Glutamatergic neuron (in vitro differentiated cells): ENCODE measurements at places on chromosomes 6 and 20. TPM values are rescaled to one million over a fixed set of nuclear protein-coding genes. Genes with fewer than 3 reads are reported as not detected.
A peak's percentile ranks its signal among the peaks of the same experiment; 100 is the strongest.

DNA sequence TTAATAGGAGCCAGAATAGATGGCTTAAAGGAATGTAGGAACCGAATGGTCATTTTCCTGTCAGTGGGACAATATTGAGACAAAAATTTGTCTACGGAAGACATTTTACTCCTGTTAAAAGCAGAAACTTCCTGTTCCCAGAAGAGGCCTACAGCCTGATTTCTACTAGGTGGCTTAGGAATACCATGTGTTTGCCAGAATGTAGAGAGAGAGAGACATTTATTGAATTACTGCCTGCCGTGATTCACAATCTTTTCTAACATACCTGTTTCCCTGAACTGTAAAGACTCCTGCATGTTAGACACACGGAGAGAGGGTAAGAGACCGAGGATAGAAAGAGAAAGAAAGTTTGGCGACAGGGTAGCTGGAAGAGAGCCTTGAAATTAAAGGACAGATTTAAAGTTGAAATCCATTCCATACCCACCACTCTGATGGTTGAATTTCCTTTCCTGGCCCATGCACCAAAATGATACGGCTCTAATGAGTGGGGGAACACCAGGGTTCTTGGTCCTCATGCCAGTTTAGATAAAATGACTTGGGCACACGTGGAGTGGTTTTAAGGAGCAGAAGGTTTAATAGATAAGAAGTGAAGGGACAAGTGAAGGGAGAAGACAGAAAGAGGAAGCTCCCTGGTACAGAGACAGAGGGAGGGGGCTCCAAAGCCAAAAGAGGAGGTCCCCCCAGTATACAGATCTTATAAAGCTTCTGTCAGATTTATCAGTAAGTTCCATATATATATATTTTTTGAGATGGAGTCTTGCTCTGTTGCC lies 22.5 kb downstream of the NCOA3 start:
- no peak overlapping the region for H3K27ac ChIP-seq
- H3K4me3 ChIP-seq = no peak overlapping the region
- no peaks in the 10 kb centered on the region for H3K27me3 ChIP-seq

DNA sequence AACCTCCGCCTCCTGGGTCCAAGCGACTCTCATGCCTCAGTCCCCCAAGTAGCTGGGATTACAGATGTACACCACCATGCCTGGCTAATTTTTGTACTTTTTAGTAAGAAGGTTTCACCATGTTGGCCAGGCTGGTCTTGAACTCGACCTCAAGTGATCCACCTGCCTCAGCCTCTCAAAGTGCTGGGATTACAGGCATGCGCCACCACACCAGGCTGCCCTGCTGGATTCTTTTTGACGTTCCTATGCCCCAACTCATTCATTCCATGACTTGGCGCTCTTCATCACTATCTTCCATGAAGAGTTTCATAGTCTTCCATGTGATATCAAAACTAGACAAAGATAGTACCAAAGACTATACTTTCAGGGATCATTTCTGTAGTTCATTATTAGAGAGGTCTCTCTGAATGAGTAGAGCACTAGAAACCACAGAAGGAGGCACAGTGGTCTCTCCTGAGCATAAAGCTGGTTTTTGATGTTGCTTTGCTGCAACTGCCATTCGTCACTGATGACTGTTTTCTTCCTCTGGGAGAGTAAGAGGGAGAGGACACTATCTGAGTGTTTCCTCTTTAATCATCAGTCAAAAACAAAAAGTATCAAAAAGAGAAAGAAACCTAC lies 23.5 kb downstream of the DNAAF9 start:
- H3K27me3 ChIP-seq = peaks cover 1% of the 10 kb centered on the region
- H3K27ac ChIP-seq = no peak overlapping the region
- H3K4me3 ChIP-seq = no peak overlapping the region

GRCh38 chr6:151690303-151690702 lies 117.2 kb upstream of the ESR1 start:
- DNase-seq = no peak
- no peak overlapping the region for H3K27ac ChIP-seq
- H3K4me1 ChIP-seq = no peaks in the 10 kb centered on the region
- no peak overlapping the region for H3K4me3 ChIP-seq

Gene MUC22
- total RNA-seq = not detected

- no peaks in the 10 kb centered on the region for H3K36me3 ChIP-seq
- no peaks in the 10 kb centered on the region for H3K27me3 ChIP-seq
- H3K4me3 ChIP-seq = no peak overlapping the region
- no peaks in the 10 kb centered on the region for H3K4me1 ChIP-seq
- no peak for DNase-seq
These were observed 73.7 kb downstream of the SMLR1 start for GRCh38 chr6:130900913-130901312.

DNA sequence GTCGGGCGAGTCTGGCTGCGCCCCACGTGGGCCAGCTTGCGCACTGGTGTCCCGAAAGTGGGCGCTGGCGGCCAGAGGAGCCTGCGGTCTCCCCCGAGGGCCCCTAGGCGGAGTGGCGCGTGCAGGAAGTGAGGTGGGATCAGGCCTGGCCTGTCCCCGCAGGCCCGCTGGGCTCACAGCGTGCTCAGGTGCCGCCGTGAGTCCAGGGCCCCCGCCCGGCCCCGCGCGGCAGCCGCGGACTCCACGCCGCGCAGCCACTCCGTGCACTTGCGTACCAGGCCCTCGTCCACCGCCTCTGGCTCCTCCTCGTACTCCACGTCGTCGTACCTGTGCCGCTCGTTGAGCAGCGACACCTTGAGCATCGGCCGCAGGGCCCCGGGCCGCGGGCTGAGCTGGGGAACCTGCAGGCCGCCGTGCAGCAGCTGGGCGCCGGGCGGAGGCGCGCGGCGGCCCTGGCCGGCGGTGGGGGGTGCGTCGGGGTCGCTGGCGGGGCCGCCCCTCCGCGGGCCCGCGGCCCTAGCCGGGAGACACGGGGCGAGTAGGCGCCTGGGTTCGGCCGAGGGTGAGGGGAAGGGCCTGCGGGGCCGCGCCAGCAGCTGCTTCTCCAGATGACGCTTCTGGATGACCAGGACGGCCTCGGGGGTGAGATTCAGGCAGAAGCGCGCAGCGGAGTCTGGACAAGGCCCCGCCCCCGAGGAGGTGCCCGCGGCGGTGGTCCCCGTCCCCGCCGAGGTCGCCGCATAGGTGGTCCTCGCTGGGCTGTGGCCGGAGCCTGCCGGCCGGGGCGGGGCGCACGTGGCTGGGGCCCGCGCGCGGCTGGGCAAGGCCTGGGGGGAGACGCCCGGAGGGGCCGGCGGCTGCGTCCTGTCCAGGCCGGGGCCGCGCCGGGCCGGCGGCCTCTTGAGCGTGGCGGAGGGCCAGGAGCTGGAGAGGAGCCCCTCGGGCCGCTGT lies 835 bp downstream of the PRR18 start:
- peak; percentile 76 for DNase-seq
- H3K36me3 ChIP-seq = no peaks in the 10 kb centered on the region
- H3K4me1 ChIP-seq = peaks cover 7% of the 10 kb centered on the region

Gene C6orf58
- total RNA-seq = not detected
